ENCODE measurements at places on chromosomes 6 and 20.

DNA sequence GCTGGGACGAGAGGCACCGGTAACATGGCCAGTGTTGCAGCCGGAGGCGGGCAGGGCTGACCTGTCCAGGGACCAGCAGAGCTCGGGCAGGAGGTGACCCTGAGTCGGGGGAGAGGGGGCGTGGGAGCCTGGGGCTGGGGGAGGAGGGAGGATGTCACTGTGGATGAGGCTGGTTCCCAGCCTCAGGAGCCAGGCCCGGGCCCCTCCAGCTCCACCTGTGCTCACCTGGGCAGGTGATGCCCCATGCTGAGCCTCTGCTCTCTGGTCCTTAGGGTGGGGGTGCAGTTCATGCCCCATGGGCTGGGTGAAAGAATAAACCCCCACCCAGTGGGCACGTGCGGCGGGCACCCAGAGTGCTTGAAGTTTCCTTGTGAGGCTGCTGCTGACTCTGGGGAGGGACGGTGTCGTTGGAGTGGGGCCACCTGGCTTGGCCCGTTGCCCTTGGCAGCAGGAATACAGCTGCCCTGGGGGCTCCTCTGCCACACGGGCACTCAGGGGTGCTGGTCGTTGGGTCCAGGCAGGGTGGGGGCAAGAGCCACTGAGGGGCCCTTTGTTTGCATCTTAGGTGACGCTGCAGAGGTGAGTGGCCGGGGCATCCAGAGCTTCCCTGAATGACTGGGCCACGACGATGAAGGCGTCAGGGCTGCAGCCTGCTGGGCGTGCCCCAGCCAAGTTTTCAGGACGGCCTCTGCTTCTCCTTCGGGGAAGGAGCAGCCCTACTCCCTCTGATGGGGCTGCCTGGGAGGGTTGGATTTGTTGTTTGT is 24.7 kb upstream of the BHLHE23 start:
- no peak for DNase-seq

- DNase-seq = no peak
Observed at GRCh38 chr20:38325905-38326304, 20.4 kb upstream of the LBP start.

DNA sequence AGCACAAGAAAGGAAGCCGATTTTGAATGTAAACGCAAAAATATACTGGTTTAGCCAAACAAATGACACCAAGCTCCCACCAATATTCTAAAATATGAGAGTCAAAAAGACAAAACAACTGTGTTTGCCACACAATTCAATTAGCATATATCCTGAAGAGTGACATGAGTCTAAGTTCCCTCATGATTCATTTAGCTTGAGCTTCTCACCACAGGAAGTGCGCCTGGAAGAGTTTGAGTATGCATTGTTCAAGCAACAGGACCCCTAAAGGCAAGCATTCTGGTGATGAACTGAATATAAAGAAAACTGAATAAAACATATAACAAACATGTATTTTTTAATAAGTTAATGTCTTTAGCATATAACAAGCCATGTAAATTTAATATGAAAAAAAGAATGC is 115.2 kb upstream of the RUNX2 start:
- DNase-seq = no peak

DNA sequence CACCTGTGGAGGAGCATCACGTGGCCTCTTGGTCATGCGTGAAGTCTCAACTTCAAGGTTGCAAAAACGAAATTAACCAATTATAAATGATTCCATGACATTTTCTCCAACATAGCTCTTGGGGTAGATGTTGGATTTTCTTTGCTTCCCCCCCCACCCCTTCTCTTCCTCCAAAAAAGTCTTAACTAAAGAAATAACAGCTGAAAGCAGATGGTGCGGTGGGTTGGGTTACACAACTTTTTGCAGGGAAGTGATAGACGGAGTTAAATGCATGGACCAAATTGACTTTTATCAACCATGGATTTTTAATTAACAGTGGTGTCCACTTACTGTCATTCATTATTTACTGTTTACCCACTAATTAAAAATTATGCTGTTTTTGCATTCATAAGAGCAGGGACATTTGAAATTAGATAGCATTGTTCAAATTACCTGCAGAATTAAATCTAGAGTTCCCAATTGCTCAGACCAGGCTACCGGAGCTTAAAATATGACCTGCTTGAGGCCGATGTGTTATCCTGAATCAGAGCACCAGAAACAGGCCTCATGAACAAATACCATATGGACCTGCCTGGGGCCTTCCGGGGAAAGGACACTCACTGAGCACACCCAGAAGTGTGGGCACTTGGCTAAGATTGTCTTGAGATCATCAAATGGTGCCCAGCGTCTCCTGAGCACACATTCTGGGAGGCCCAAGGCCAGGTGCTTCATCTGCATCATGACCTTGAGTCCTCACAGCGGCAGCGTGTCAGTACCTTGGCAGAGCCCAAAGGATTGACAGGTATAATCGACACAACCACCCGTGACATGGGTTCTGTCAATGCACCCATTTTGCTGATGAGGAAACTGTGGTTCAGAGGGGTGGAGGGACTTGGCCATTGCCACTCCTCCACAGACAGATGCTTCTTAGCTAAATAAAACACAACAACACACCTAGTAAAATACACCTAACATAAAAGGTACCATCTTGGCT is 41.5 kb downstream of the APCDD1L start:
- no peak for DNase-seq

DNA sequence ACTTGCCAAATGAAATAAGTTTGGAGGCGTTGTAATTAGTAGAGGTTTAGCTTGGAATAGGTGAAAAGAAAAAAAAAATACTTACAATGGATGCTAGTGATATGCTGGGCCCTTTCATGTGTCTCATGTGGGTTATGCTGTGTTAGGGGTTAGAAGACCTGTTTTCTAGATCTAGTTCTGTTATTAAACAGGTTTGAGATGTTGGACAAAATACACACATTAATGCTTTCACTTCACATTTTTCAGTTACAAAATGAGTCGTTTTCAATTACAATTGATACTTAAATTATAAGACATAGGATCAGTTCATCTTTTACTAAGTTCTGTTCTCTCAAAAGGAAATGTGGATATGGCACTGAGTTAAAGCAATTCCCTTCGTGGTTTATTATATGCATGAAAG is 509.8 kb downstream of the EPM2A start:
- DNase-seq = no peak
